ENCODE measurements at places on chromosomes 12 and 14.

DNA sequence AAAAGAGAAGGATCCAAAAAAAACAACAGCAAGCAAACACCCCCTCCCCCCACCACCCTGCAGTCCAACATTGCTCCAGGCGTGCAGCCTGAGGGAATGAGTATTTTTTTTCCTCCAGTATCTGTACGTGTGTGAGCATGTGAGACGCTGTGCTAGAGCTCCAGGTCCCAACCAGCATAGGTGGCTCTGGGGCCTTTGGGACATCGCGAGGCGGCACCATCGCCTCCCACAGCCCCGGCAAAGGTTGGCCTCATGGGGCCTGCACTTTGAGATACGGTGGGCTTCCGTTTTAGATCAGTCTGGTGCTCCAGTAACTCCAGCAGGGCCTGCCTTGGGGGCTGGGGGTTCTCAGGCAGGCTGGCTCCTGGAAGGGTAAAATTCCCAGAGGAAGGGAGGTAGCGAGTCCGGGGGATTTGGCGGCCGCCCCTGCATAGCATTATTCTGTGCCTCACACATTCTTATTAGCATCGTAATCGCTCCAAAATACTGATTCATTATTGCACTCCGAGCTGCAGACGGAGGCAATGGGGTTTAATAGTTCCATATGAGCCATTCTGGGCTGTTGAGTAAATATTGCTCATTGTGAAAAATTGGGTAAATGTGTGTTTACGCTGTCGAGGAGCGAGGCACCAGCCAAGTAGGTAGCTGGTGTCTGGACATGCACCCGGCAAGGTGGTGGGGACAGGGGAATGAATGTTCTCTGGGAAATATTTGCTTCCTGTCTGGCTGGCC, 143.1 kb upstream of the MYL2 start:
- no peak for DNase-seq

DNA sequence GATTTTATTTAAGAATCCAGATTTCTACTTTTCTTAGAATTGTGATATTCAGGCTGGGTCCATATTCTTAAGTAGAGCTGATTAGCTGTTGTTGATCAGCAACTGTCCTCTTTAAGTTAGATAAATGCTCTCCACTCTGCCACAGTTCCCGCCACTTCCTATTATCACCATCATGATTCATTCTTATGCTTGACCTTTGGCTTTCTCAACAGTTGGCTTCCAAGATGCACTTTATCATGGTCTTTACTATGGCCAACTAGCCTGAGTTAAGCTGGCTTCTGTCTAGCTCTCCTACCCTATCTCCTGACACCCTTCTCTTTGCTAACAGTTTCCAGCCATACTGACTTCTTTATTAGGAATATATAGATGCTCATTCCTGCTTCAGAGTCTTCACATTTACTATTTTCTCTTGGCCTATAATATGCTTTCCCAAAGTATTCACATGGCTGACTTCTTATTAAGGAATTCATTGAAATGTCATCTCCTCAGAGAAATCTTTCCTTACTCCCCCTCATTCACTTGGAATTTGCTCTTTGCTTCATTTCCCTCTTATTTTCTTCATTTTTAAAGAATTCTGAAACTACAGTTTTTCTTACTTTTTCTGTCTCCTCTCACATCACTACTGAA, 149.0 kb upstream of the IGF1 start:
- DNase-seq, result no peak

DNA sequence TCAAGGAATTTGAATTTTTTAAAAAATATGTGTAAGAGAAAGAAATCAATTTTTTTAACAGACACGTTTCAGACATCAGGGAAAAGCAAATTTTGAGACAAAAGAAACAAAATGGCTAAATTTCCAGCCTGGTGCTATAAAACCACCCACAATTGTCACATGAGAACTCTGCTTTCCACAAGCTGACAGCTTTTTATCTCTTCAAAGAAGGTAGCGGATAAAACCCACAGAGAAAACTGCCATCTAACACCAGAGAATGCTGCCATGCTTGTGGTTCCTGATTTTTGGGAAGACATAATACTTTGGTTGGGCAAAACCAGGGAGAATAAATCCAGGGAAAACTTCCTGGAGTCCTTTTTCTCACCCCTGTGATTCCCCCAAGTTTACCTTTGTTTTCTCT, 10.3 kb upstream of the ITPR2 start:
- no peak for DNase-seq

DNA sequence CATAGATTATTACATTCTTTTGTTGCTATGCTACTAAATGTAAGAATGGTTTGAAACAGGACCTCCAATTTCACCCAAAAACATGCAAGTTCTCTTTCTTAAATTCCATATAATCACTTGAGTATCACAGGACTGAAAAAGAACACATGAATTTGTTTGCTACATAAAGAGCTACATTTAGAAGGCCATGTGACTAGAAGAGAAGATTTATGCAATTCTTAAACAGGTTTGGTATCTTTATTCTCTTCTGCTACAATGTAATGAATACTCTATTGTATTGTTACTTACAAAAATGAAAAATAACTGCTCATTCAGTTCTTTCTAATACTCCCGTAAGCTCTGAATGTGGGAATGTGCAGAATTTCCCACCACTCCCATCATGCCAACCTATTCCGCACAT, 9.3 kb downstream of the EPS8 start:
- DNase-seq, result no peak

Measured in central memory CD8-positive, alpha-beta T cell (primary cell).